ENCODE measurements at places on chromosomes 3 and 15. TPM values are rescaled to one million over a fixed set of nuclear protein-coding genes. Genes with fewer than 3 reads are reported as not detected.

The CA12 gene
- total RNA-seq, result 9.5 TPM

The OXSR1 gene
- total RNA-seq, result 30.7 TPM

The GP9 gene
- not detected for total RNA-seq

The CD80 gene
- 0.07 TPM for total RNA-seq

Measured in hepatocyte (in vitro differentiated cells).